Body of pancreas (tissue), 4 donors: ENCODE measurements at places on chromosomes 2 and 18.

GRCh38 chr18:68660354-68661183 lies 54.3 kb downstream of the TMX3 start:
- no peak for DNase-seq

GRCh38 chr2:241985986-241986329 lies 116.4 kb downstream of the RTP5 start:
- DNase-seq = no peak

DNA sequence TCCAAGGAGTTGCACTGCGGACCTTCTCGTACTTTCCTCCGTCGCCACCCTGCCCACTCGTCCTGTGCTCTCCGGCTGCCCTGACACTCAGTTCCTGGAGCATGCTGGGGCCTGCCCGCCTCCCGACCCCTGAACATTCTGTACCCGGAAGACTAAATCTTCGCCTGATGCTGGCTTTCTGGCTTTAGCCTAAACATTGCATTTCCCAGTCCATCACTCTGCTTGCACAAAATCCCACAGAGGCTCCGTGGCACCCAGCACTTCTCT lies 550 bp upstream of the SFXN5 start:
- DNase-seq = peak; percentile 34

GRCh38 chr2:64350996-64351395 lies 103.0 kb upstream of the LGALSL start:
- DNase-seq = no peak

GRCh38 chr2:36287363-36288275 lies 68.0 kb upstream of the CRIM1 start:
- no peak for DNase-seq

DNA sequence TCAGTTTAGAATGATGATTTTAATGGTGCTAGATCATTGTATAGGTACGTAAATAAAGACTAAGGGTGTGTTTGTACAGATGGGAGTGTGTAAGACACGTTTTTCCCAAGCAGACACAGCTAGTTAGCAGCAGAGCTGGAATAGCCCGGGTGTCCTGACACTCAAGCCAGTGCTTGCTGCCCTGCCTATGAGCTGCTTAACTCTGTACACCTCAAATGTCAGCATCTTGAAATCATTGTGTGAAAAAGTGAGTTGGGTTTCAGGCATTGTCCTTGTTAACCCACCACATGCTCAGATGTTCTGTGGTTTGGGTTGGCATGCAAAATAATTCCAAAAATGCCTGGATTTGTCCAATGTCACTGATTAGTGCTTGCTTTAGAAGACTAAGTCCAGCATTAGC lies 13.0 kb upstream of the TET3 start:
- no peak for DNase-seq
